ENCODE measurements at places on chromosomes 6 and 20.
A peak's percentile ranks its signal among the peaks of the same experiment; 100 is the strongest.

DNA sequence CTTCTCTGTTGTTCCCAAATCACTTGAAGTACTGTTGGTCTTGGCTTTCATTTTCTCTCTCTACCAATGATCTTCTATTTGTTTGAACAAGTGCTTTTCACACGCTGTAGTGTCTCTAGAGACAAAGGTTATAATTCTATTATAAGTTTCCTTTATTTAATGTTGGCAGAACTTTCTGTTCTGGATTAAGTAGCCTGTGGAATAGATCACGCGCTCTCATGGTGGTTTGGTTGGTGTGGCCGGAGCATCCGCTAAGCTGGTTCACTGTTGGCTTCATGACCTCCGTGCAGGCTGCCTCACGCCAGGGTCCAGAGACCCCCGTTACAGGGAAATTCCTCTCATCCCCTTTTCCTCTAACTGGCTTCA lies 30.9 kb upstream of the KIF25 start:
- no peak for DNase-seq

DNA sequence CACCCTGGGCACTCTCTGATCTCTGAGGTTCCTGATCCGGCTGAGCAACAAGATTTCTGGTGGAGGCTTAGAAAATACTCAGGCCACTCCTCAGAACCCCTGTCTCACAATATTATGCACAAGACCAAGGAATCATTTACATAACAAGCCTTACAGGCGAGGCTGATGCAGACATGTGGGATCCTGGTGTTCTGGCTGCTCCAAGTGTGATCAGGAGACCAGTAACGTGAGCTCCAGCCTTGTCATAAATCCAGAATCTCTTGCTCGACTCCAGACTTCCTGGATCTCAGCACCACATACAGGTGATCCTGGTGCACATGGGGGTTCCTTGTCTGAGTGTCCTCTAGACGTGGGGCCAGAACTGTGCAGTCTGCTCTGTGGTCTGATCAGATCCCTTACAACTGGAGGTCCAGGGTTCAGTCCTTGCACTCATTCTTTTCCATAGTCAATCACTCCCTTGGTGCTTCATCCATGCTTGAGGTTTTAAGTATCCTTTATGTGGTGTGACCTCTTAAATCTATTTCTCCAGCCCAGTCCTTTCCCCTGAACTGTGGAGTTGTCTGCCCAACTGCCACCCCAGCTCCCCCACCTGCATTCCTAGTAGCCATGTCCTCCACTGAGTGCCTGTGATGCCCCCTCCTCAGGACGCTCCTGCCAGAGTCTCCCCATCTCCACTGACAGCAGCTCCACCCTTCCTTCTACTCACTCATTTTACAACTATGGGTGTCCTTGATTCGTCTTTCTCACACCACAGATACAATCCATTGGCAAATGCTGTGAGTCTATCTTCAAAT lies 5.1 kb downstream of the HLA-C start:
- no peak for DNase-seq

- peak; percentile 90 for DNase-seq
Observed at GRCh38 chr6:134288538-134289203, 29.2 kb downstream of the SGK1 start.

- DNase-seq, result no peak
Observed at GRCh38 chr20:18056174-18057100, 1.3 kb downstream of the OVOL2 start.

GRCh38 chr6:16698162-16698533 lies 63.1 kb downstream of the ATXN1 start:
- DNase-seq, result no peak

- DNase-seq, result no peak
Observed at GRCh38 chr6:127147534-127147933, 29.1 kb downstream of the RSPO3 start.

- DNase-seq, result no peak
Observed at GRCh38 chr6:126767711-126768110, 350.8 kb upstream of the RSPO3 start.

DNA sequence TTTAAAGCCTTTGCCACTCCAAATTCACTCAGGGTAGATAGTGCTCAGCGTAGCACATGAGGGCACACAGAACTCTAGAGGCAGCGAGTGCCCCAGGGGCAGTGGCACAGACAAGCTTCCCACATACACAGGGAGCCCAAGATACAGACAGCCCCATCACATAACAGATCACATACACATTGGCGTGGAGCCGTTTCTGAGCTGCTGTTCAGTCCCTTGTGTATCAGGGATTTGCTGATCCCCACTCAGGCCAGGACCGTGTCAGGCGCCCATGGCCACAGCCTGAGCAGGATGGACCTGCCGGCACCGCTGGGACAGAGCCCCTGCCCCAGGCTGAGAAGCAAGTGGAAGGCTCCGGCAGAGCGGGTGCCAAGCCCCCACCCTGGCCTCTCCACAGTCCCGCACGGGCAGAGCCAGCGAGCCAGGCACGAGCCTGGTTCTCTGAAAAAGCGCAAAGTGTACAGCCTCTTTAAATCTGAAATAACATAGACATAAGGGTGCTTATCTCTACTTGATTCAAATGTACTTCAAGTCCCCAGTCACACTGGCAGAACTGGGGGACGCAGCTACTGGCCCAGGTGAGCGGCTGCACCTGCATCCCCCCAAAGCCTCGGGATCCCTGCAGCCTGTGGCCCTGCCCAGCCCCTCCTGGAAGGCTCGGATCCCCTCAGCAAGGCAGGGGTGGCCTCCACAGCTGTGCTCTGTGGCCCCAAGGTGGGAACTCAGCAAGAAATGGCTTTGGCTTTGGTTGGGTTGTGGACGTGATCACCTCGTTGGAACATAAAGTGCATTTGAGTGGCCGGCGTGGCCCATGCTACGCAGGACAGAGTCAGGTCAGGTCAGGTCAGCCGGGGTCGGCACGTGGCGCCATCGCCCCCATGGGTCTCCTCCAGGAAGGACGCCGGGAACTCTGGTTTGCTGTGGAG lies 231.3 kb downstream of the ERMARD start:
- no peak for DNase-seq

GRCh38 chr6:163347021-163347446 lies 67.5 kb upstream of the QKI start:
- no peak for DNase-seq

DNA sequence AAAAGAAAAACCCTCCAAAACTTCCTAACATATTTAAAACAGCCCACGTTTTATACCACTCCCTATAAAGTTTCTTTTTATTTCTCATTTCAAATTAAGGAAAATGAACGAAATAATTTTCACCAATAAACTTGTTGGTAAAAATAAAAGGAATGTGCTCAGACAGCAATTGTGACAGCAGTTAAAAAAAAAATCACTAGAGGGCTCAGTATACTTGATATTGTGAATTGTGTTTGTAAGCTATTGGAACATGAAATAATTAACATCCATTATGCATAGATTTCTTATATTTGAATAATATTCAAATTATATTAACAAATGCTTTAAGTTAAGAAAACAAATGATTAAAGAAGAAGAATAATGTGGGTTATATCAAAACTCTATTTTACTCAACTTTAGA lies 105.5 kb downstream of the ASCC3 start:
- no peak for DNase-seq

- DNase-seq, result no peak
Observed at GRCh38 chr6:66731310-66731709, 1024.3 kb upstream of the EYS start.

Measured in inflammatory macrophage (primary cell).